ENCODE measurements at places on chromosomes 5 and 9.

GRCh38 chr9:89542401-89543021, 44.6 kb upstream of the SEMA4D start:
- no peak for DNase-seq

- DNase-seq = no peak
These were observed 2.2 kb downstream of the LCN10 start for GRCh38 chr9:136740491-136740890.

DNA sequence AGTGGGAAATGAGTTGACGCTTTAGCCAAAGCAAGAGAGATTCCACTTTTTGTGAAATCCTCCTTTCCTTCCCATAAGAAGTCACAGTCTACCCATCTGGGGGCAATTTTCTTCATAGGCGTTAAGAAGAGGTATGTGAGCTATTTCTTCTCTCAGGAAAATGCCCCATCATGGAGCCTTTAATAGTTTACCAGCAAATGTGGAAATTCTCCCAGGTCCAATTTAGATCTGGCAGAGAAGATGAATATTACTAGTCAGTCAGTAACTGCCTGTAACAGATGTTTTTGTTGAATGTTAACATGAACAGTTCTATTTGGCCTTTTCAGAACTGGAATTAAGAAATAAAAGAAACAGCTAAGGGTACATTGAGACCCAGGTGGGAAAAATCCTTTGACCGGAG, 156.4 kb upstream of the RFX3 start:
- DNase-seq = no peak

DNA sequence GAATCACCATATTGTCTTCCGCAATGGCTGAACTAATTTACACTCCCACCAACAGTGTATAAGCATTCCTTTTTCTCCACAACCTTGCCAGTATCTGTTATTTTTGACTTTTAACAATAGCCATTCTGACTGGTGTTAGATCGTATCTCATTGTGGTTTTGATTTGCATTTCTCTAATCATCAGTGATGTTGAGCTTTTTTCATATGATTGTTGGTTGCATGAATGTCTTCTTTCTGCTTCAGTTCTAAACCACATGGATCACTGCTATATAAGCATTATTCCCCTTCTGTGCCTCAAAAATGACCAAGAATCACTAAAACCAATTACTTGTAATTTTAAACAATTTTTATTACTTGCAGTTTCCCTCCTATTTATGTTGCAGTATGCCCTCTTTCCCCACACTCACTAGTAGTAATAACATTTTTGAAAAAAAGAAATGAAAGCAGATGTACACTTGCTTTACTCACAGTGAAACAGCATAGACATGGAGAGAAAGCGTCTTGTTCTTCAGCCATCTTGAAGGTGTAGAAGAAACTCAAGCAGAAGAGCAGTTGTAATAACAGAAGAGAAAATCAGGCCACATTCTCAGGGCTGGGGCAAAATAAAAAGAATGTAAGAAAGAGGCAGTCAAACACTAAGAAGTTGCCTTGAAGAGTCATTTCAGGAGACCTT, 4.5 kb upstream of the TMEM252 start:
- DNase-seq = no peak

DNA sequence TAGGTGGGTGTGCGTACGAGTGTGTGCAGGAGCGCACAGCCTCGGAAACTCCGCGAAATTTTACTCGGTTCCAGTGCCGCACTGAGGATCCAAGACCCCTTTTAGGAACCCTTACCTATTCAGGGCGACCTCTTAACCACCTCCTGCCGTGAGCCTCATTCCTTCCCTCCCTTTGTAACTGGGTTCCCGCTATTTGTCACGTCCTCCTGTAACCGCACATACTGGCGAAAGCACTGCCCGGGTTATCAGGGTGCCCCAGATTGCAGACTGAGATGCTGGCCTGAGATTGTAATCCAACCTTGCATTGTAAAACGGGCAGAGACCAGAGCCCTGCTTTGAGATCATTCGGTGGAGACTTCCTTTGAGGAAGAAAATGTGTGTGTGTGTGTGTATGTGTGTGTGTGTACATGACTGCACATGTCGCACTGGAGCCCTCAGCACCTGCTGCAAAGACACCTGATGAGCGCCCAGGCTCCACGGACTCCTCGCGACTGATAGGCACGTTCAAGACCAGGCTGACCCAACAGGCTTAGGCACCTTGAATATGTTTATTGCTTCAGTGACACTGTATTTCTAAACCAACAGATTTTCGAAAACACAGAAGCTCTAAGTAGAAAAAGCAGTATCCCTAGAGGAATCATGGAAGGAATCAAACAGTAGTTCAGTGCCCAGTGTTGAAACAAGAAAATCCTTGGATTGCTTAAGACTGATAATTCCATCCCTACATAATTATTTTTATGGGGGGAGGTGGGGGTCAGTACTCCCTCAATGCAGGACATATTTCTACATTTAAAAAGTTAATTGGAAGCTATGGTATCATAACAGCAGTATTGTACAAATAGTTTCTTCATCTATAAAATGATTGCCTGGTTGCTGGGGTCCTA, 86.5 kb upstream of the TNFAIP8 start:
- DNase-seq = no peak

GRCh38 chr5:10235350-10235749, 14.3 kb downstream of the ATPSCKMT start:
- no peak for DNase-seq

DNA sequence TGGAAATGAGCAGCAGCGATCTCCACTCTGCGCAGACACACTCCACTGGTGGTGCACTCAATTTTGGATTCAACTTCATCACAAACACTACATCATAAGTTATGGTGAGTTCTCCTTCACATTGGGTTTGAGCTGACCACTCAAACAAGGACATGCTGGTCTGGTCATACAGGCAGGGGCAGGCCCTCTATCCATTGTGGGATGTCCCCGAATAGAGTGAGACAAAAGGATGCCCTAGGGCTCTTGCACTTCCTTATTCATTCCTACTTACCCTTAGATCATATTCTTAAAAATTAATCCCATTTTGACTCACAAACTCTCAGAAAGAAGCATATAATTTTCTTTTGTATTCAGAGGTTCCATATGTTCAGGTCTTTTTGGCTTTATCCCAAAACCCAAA, 16.3 kb upstream of the PJA2 start:
- DNase-seq = no peak
